Chondrocyte (in vitro differentiated cells): ENCODE measurements at places on chromosomes 4 and X.

DNA sequence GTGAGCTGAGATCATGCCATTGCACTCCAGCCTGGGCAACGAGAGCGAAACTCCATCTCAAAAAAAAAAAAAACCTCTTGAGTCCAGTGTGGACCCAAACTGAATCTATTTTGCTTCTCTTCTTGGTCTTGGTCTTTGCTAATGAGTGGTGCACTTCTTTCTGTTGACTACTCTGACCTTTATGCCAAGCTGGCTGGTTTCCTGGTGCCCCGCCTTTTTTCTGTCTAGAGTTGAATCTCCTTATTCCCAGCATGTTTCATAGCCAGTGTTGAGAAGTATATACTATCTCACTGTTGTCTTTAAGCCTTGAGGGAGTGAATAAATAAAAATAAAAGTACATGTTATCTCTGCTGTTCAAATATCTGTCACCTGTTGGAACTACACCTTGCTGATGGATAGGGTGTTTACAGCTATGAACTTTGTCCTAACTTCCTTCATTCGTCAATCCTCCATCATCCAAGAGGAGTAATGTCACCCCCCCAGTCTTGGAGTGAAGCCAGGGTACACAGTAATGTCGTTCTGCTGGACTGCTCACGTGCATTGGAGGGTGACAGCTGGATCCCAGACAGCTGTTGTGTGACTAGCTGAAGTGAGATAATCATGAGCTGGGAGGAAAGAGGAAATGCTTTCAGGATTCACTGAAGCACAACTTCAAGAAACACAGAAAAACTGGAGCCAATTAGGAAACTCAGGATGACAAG lies 99.3 kb upstream of the PRKG2 start:
- DNase-seq: no peak

GRCh38 chr4:8321771-8322170 lies 52.2 kb downstream of the HTRA3 start:
- no peak for DNase-seq

DNA sequence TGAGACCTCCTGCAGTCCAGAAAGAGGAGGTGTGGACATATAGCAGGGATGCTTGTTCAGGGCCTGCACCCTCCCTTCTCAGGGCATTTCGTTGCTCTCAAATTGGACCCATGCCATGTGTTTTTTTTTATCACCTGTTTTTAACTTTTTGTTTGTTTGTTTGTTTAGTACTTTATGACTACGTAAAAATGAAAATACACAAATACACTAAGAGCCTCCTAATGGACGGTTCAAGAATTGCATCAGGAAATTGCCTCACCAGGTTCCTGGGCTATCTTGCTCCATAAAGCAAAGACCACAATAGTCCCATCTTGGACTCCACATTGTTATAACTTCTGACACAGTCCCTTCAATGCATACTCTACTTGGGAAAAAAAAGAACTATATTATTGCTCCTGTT lies 1685.9 kb upstream of the TENM3 start:
- DNase-seq: no peak

DNA sequence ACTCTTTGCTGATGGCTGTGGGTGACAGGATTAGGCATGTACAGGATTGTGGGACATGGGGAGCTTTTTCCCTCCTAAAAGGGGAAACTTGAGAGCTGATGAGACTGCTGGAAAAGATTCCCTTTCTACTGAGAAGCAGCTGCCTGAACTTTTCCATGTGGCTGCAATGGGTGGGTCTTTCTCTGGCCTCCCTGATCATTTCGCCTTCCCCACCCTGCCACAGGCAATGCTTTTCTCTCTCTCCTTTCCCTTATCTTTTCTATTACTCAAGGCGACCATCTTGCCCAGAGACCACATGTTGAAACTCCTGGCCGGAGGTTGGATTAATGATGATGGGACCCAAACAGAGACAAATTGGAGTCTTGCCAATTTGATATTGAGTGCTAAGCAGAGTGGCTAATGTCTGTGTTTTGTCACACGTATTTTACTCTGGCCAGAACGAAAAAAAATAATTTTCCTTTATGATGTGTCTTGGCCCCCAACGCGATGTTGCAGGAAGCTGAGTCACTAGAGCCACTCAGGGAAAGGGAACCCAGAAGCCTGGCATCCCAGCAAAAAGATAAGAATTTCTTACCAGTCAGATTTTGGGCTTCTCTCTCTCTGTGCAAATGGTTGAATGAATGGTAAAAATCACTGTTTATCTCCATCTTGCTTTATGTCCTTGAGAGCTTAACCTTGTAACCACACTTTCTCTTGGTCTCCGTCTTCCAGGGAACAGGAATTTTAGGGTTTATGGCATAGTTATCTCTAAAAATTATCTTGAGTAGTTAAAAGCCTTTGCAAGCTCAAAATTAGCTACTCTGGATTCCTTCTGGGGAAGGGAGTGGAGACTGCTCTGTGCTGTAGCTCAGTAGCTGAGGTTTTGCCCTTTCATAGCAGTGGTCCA lies 19.4 kb upstream of the ATP8A1 start:
- DNase-seq: no peak

DNA sequence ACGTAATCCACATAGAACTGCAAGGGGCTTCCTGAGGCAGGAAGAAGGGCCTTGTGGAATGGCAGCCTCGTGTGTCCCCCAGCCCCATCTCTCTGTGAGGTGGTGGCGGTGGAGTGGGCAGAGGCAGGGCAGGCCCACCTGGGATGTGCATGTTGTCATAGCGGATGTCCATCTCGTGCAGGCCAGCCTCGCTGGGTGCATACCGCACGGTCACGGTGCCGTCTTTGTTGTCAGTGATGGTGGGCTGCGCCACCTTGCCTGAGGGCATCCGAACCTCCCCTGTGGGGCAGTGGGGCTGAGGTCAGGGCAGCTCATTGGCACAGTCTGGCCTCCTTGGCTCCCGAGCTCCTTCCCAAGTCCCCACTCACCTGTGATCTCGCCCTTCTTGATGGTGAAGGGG lies 20.4 kb downstream of the FLNA start:
- DNase-seq: no peak

DNA sequence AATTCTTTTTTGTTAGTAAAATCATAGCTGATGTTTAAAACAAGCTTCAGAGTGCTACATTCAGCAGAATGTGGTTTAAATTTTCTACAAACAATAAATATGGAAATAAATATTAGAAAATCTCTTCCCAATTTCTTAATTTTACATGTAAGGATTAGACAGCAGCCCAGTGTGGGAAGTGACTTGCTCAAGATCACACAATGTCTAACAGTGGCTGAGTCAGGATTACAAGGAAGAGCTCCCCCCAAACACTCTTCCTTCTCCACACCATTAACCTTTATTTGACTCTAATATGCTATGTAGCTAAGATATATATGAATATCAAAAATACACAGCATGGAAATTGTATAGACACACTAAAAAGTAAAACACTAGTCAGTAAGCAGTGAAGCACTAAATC lies 59.5 kb downstream of the SLC10A7 start:
- no peak for DNase-seq

GRCh38 chr4:178577933-178578332 lies 1135.7 kb upstream of the AGA start:
- DNase-seq: no peak

DNA sequence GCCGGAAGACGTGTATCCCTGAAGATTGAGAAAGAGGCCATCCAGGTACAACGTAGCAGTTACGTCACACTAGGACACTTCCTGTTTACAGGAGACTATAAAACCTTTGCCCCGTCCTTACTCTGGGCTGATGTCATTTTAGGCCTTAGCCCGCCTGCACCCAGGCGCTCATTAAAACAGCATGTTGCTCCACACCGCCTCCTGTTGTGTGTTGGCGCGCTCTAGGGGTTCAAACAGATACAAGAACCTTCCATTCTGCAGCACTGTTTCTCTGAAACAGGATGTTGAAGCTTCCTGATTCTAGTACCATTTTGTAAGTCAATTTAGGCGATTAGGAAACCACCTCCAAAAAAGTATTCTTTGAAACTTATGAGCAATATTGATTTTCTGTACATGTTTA lies 722.1 kb downstream of the PCDH7 start:
- DNase-seq: no peak

DNA sequence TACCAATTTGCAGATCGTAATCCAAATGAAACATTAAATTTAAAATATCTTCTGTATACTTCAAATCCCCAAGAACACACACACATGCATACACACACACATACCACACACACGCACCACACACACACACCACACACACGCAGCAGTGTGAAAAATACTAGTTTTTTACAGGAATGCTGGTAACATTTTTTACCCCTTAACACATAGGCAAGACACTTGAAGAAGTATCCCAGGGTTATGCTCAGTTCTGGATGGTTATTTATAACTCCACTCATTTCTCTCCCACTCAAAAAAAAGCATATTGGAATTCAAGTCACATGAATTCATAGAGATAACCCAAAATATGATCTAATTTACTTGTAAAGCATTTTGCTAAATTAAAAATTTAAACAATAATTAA lies 325.5 kb upstream of the SLC7A11 start:
- no peak for DNase-seq

GRCh38 chrX:105315248-105315647 lies 94.8 kb upstream of the TEX13A start:
- DNase-seq: no peak

GRCh38 chr4:40570348-40571077 lies 59.2 kb downstream of the RBM47 start:
- DNase-seq: no peak

DNA sequence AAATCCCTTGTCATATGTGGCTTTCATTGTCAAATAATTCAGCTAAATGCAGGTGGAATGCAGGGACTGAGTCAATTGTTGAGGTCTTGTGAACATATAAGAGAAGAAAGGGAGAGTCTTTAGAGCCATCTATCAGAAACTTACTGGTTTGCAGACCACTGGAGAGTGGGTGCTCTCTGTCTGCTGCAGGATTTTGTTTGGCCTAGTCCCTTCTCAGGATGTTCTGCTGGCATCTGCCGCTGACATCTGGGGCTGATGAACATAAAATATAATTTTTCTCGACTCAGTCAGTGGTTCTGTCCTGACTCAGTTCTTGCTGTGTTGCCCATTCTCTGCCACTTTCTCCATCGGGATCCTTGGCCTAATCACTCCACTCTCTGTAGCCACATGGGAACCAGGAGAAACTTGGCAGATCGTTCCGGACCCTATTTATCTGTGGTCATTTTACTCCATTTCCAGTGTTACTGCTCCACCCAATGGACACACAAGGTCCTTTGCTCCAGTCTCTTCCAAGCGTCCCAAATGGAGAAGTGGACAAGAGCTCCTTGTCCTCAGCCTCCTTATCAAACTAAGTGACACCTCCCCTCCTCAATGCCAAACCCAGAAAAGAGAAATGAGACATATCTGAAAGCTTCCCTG lies 436.2 kb downstream of the FAT4 start:
- no peak for DNase-seq

DNA sequence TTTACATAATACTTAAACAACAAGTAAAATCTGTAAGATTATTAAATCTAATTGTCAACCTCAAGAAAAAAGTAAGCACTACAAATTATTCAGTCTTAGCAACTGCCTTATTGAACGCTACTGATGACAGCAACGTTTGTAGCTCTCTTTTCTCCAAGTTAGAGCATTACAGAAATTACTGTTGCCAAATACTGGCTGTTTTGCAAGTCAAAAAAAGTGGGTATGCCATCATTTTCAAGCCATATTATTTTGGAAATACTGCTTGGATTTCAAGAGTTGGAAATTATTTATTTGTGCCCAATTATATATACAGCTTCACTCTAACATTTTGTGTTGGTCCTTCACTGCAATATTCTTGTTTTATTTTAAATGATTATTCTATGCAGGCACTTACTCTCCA lies 221.7 kb downstream of the CXXC4 start:
- DNase-seq: no peak

GRCh38 chrX:15349046-15349445 lies 13.7 kb upstream of the PIGA start:
- no peak for DNase-seq

GRCh38 chr4:242121-242848 lies 63.0 kb downstream of the ZNF732 start:
- no peak for DNase-seq

GRCh38 chr4:157226035-157226434 lies 5.5 kb downstream of the GRIA2 start:
- no peak for DNase-seq

DNA sequence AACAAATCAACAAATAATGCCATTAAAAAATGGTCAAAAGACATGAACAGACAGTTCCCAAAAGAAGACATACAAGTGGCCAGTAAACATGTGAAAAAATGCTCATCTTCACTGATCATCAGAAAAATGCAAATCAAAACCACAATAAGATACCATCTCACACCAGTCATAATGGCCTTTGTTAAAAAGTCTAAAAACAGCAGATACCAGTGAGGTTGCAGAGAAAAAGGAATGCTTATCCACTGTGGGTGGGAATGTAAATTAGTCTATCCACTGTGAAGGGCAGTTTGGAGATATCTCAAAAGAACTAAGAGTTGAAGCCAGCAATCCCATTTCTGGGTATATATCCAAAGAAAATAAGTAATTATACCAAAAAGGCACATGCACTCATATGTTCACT lies 668.1 kb upstream of the CPEB2 start:
- no peak for DNase-seq

GRCh38 chr4:4477391-4477790 lies 64.5 kb downstream of the STX18 start:
- no peak for DNase-seq

DNA sequence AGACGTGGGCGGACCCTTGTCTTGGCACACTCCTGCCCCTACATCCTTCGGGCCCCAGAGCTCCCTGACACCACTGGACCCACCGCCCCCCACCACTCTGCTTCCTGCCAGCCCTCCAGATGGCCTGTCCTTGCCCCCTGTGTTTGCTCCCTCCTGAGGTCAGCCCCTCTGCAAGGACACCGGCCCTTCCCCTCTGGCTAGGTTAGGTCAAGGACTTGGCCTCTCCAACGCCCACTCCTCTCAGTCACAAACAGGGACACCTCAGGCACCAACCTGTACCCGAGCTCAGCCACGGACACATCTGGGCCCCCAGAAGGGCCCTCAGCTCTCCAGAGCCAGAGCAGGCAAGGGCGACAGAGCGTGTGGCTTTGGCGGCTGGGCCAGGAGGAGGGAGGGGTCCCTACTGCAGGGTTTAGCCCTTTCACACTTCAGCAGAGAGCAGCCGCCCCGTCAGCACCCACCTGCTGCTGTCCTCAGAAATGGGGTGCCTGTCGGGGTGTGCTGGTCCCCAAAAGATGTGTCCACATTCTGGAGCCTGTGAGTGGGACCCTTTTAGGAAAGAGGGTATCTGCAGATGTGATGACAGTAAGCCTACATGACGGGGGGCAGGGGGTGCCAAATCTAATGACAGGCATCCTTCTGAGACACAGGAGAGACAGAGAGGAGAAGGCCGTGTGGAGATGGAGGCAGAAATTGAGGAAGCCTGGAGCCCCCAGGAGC lies 23.5 kb upstream of the DUSP9 start:
- peak; percentile 74 for DNase-seq

DNA sequence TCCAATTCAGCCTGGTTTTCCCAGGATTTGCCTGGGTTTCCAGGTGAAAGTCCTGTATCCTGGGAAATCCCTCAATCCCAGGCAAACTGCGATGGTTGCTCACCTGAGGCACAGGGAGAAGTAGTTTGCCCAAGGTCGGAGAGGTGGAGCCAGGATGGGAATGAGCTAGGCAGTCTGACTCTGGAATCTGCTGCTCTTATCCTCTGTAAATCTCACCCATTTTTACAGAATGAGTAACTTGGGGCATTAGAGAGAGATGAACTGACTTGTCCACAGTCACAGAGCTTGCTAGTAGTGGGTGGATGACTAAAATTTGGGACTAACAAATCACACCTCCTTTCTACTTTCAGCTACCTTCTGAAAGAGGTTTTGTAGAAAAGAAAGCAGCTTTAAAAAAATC lies 9.8 kb upstream of the ARX start:
- no peak for DNase-seq
